ENCODE measurements at places on chromosomes 5 and 9. TPM values are rescaled to one million over a fixed set of nuclear protein-coding genes. Genes with fewer than 3 reads are reported as not detected.

GRCh38 chr9:77158772-77159513 lies 18.4 kb upstream of the VPS13A start:
- no peak for DNase-seq

ELP1 gene
- 42.8 TPM for polyA plus RNA-seq

TRIM14 gene
- 5.8 TPM for polyA plus RNA-seq

GRCh38 chr9:17219261-17219660 lies 84.4 kb downstream of the CNTLN start:
- DNase-seq = no peak

DNA sequence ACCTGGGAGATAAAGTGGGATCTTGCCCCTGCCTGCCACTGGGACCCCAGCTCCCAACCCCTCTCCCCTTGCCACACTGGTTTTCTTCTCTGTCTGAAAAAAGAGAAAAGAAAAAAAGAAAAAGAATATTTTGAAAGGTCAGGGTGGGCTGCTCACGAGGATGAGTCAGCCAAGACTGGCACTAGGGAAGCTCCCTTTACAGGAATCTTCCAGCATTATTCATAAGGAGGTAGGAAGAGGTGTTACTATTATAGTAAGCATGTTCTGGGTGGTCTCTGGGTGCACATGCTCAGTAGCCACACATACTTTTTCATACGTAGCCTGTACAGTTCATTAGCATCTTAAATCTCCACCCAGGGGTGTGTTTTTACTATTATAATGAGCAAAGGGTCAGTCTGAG lies 46.8 kb upstream of the HAND1 start:
- DNase-seq = no peak
